Stimulated activated CD4-positive, alpha-beta T cell treated with anti-CD3 and anti-CD28 coated beads, Interleukin-2, amount 100 ng/mL, for 48 hours (primary cell): ENCODE measurements at places on chromosomes 3 and 15.

- peak; percentile 68 for DNase-seq
Observed at GRCh38 chr15:70258369-70259027, 160.8 kb upstream of the TLE3 start.

DNA sequence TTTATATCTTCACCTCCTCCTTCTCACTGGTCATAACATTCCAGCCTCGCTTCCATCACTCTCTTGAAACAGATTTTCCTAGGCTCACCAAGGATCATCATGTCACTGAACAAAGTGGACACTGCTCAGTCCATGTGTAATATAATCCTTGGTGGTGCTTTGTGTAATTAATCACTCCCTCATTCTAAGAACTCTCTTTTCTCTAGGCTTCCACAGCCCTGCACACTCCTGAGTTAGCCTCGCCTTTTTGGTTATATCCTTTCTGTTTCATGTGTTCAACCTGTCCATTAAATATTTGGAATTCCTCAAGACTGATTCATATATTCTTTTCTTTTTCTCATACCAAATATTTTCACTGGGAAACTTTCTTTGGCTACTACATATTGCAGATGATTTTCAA lies 440.8 kb downstream of the PYDC2 start:
- DNase-seq: no peak

- DNase-seq: no peak
Observed at GRCh38 chr15:89098281-89098680, 10.0 kb downstream of the ABHD2 start.

- no peak for DNase-seq
Observed at GRCh38 chr3:194160158-194160557, 24.2 kb downstream of the HES1 start.

- no peak for DNase-seq
Observed at GRCh38 chr3:152474585-152474984, 205.9 kb downstream of the MBNL1 start.

GRCh38 chr3:71056327-71056726 lies 527.2 kb downstream of the FOXP1 start:
- no peak for DNase-seq

DNA sequence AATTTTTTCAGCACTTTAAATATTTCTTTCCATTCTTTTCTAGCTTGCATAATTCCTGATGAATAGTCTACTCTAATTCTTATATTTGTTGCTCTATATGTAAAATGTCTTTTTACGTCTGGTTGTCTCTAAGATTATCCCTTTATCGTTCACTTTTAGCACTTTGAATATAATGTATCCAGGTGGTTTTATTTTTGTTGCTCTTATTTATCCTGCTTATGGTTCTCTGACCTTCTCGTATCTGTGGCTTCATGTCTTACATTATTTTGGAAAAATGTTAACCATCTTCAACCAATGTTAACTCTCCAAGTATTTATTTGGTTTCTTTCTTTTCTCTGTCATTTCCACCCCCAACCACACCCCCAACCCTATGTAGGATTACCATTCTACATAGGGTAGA lies 30.0 kb upstream of the RFX7 start:
- DNase-seq: no peak

DNA sequence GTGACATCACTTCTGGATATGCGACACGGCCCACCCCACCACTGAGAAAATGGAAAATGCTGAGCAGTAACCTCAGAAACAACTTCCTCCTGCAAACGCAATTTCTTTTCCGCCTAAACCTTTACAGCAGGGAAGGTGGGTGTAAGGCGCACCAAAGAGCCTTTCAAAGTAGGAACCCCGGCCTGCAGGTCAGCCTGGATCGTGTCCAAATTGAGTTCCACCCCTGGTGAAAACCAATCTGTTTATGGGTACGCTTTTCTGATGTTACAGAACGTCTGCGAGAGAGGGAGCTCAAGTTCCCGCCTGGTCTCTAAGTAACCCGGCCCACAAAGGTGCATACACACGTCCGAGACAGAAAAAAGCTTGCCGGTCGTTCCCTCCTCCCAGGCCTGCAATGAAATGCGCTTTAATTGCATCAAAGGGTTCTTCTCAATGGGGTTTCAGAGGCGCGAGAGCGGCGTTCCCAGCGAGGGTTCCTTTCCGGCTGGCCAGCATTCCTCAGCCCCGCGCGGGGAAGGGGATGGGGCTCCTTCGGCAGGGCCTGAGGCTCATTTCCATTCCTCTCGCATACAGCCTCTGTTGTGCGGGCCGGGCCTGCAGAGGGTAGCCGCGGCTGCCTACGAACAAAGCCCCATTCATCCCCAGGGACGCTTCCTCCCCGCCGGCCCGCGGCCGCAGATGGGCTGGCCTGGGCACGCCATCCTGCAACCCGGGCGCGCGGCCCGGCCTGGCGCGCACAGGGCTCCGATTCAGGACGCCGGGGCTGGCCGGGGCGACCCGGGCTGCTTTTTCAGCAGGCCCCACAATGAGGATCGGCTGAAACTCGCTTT lies 138.1 kb downstream of the TMCO5A start:
- DNase-seq: no peak

- no peak for DNase-seq
Observed at GRCh38 chr3:176293276-176293675, 904.0 kb downstream of the TBL1XR1 start.

GRCh38 chr3:77093101-77093500 lies 53.2 kb downstream of the ROBO2 start:
- DNase-seq: no peak

DNA sequence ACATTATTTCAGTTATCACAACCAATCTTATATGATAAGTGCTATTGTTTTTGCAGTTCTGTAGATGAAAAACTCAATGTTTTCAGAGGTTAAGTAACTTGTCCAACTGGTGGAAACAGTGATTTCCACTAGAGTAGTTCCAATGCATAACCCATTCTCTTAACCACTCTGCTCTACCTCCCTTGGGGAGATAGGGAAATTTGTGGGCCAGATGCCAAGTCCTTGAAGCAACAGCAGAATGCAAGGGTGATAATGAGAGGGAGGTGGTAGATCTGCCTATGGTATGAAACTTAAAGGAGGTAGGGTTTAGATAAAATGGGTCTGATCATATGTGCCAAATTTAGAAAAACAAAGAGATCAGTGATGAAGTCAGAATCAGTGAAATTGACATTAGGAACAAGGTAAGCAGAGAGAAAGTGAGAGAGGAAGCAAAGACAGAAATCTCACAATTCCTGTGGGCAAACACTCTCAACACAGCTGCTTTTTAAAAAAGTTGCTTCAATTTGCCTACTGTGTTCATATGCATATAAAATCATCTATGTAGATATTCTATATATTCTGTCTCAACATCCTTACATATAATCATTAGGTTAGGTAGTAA lies 50.5 kb upstream of the UBP1 start:
- DNase-seq: no peak

GRCh38 chr3:107962946-107963345 lies 127.9 kb downstream of the CD47 start:
- DNase-seq: no peak

DNA sequence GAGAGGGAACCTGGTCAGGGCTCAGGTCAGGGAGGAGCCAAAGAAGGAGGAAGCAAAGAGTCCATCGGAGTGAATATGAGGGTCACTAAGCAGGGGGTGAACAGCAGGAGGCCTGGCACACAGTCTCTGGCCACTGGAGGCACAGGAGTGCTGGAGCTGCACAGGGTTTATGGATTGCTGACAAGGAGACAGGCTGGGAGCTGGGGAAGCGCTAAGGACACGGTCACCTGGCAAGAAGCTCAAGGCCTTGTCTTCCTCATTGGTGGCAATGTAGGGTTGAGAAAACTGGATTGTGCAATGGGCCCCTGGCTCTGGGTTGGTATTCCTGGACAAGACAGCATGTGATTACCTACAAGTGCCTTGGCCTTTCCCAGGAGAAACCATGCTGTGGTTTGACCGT lies 5.8 kb upstream of the CAMP start:
- DNase-seq: no peak

- no peak for DNase-seq
Observed at GRCh38 chr3:58260733-58261132, 23.1 kb downstream of the ABHD6 start.

DNA sequence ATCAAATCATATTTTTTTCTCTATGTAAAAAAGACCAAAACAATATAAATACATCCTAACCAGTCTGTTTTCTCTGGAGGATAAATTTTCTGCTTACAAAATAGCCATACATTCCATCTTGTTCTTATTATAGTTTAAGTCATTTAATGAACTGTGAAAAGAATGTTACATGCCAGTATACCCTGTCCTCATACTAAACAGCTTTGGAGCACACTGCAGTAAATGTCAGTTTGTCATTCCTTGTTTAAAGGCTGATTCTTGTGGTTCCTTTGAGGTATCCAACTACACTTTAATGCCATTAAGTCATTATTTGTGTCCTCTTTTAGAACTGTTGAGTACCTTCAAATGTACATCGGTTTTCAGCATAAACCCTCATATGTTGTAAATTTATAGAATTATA lies 52.7 kb upstream of the DCBLD2 start:
- no peak for DNase-seq

- DNase-seq: peak; percentile 37
Observed at GRCh38 chr15:70504299-70504951, 258.9 kb downstream of the UACA start.

DNA sequence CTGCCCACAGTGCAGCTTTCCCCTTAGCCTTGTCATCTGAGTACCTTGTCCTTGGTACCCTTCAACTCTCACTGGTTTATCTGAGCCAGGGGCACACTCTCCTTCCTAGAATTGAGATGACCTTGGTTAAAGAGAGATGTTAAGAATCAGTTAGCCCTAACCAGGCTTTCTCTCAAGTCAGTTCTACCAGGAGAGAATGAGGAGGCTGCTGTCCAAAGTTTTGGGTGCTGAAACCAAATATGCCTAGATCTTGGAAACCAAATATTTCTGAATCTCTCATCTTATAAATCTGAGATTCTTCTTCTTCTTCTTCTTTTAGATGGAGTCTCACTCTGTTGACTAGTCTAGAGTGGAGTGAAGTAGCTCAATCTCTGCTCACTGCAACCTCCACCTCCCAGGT lies 12.0 kb upstream of the CTXND1 start:
- DNase-seq: no peak

- DNase-seq: no peak
Observed at GRCh38 chr3:76107935-76108570, 322.7 kb upstream of the ZNF717 start.
